ENCODE measurements at places on chromosomes 13 and 19. TPM values are rescaled to one million over a fixed set of nuclear protein-coding genes. Genes with fewer than 3 reads are reported as not detected.

The CA11 gene
- total RNA-seq, result 3.4 TPM

The LILRB4 gene
- total RNA-seq, result 0.69 TPM

The HCST gene
- total RNA-seq, result 0.46 TPM

DNA sequence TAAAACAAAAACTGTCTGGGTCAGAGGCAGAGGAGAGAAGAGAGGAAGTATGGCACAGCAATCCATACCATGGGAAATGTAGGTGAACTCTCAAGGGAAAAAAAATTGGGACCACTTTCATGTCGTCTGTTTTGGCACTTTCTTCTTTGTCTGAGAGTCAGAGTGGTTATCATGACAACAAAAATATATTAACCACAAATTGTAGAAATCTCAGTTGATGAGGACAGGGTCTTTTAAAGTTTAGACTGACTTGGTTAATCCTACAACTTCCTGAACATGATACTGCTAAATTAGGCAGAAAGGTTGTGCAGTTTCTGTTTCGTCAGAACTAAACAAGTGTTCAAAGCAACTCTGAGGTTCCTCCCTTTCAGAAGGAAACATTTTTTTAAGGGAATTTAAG, 15.2 kb downstream of the KLF5 start:
- DNase-seq, result no peak

DNA sequence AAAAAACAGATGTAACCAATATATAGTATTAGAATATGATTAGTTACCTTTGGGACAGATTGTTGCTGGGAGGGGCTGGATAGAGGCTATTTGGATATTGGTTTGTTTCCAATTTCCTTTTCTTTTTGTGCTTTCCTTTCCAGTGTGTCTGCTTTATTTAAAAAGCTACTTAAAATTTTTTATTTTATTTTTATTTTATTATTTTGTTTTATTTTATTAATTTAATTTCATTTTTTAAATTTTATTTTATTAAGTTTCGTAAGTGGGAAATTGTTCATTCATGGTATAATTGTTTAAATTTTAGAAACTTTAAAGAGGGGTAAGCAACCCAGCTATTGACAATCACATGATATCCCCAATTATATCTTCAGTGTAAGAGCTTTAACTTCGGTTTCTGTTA, 2077.0 kb upstream of the PCDH20 start:
- DNase-seq, result no peak

DNA sequence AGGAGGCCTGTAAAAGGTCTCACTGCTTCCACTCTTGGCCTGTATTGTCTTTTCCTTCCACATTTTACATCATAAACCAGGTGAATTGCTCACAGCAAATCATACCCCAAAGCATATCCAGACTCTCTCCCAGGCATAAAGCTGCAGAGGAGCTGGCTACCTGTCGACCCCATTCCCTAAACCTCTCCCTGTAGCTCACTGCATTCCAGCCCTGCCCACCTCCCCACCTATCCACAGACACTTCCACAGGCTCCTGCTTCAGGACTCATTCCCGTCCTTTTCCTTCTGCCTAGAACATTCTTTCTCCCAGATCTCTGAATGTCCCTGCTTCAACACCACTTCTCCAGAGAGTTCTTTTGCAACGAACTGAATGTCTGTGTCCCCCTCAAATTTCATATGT, 46.4 kb upstream of the STARD13 start:
- DNase-seq, result no peak

The CEACAM1 gene
- total RNA-seq, result 1.3 TPM

DNA sequence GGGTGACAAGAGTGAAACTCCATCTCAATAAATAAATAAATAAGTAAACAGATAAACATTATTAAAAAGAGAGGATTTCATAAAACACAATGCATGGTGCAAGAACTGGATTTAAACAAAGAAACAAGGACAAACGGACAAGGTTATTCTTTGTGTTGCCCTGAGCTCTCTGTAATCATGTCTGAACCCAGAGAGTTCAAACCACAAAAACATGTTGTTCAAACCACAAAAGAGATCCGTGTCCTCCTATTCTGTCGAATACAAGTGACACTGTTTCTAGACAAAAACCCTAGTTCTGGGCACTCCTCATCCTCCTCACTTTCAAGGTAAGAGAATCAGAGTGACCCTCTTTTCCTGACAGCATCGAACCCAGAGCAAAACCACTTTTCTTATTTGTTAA, 4.6 kb upstream of the TPRX2 start:
- no peak for DNase-seq

- DNase-seq, result no peak
Measured at GRCh38 chr19:54692298-54692615, 29.5 kb downstream of the LILRB4 start.

- DNase-seq, result no peak
Measured at GRCh38 chr19:32566246-32566830, 14.7 kb upstream of the PDCD5 start.

DNA sequence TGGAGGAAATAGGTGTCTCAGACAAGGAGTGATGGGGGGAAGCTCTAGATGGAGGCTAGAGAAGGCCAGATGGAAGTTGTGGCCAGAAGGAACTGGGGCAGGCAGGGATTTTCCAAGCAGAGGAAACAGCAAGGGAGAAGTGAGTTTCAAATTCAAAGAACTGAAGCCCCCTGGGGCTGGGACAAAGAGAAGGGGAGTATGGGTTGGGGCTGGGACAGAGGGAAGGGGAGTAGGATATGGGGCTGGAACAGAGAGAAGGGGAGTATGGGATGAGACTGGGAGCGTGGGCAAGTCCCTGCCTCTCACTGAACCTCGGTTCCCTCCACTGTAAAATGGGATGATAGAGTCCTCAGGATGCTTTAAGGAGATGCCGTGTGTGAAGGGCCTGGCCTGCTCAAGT, 1.9 kb upstream of the GTF2F1 start:
- no peak for DNase-seq

- no peak for DNase-seq
Measured at GRCh38 chr13:109241160-109241559, 545.2 kb downstream of the IRS2 start.

DNA sequence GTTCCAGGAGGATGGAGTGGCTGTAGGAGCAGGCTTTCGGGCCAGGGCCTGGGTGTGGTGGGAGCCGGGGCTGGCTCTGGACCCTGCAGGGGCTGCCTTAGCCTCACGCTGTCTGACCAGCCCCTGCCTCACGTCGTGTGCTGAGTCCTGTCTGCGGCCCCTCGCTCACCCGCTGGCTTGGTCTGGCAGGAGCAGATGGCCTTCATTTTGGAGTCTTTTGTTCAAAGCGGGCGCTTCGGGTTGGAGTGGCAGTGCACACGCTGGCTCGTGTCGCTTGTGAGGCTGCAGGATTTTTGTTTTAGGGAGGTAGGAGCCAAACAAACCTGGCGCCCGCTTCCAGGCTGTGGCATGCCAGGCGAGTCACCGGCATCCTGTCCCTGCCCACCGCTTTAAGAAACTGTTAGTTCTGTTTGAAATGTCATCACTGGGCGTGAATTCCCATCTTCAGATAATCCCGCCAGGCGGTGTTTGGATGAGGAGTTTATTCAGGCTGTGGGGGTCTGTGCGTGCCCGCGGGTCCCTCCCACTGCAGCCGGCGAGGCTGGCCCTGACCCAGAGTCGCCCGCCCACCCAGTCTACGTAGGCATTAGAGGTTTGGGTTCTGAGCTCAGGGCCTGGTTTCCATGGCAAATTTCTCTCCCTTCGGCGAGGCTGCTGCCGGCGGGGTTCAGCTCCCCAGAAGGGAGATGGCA, 89.8 kb downstream of the KDM4B start:
- no peak for DNase-seq

DNA sequence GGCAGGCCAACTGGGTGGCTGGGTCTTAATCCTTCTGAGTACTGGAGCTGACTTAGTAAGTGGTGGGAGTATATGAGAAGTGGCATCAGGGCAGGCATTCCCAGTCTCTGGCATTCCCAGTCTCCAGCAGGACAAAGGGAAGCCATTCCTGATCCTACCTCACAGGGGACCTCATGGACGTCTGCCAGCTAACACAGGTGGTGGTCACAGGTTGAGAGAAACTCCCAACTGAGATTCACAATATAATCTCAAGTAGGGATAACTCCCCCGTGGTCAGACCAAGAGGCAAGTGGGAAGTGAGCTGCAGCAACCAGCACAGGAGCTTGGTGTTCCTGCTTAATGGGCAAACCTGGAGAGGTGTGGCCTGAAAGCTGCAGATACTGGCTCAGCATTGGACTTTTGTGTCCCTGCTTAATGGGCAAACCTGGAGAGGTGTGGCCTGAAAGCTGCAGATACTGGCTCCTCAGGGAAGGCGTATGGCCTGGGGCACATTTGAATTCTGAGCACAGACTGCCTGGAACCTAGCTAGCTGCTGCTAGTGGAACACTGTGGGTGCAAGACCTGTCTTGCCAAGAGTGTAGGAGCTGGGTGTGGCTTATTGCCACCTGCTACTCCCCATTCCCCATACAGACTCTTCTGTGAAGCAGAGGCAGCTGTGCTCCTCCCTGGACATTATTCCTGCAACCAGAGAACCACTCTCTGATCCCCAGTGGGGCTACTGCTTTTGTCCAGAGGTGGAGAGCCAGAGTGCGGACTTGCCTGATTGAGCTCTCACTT, 25.9 kb upstream of the OR10H2 start:
- DNase-seq, result no peak

- DNase-seq, result no peak
Measured at GRCh38 chr13:69180034-69180433, 927.6 kb upstream of the ATXN8OS start.

DNA sequence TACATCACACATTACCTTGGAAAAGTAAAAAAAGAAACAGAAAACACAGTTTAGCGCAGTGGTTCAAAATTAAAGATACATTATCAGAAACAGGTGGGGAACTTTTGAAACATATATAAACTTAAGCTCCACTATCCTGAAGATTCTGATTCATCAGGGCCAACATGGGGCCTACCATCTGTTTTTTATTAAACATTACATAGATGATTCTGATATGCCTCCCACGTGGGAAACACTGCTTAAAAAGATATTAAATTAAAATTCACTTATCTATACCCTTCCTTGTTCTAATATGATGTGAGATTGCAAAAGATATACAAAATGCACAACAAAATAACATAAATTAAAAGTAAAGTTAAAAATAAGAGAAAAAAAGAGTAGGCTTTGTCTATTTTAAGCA, 125.0 kb downstream of the VWA8 start:
- DNase-seq, result no peak
